ENCODE measurements at places on chromosomes 5 and 9. TPM values are rescaled to one million over a fixed set of nuclear protein-coding genes. Genes with fewer than 3 reads are reported as not detected.

- no peak for DNase-seq
Measured at GRCh38 chr9:89234205-89235067, 55.8 kb upstream of the SHC3 start.

- no peak for DNase-seq
Measured at GRCh38 chr5:60673334-60673733, 26.6 kb downstream of the DEPDC1B start.

DNA sequence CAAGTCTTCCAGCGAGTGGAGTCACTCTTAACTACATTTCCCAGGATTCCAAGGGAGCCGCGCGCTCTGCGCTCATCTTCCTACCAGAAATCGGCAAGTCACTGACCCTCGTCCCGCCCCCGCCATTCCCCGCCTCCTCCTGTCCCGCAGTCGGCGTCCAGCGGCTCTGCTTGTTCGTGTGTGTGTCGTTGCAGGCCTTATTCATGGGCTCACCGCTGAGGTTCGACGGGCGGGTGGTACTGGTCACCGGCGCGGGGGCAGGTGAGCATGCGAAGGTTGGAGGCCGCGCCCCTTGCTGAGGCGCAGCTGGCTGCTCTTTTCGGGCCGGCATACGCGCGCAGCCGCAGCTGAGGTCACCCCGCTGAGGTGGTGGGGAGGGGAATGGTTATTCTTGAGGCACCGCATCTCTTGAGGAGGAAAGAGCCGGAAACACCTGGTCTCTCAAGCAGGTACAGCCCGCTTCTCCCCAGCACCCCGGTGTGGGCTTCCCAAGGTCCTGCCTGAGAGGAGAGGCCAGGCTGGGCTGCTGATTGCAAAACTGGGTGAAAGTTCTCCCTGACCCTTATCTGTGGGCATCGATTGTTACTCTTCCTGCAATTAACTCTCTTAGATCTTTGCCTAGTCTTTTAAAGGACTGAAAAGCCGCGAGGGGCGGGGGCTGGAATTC lies at the start of gene HSD17B4:
HSD17B4 (plus strand) TSS at position 125 of the 667 bp plus-strand sequence; CDS start at position 204, 79 bp downstream.
- peak; percentile 83 for DNase-seq

- no peak for DNase-seq
Measured at GRCh38 chr9:33128570-33128969, 38.6 kb downstream of the B4GALT1 start.

- no peak for DNase-seq
Measured at GRCh38 chr5:168006456-168007130, 284.9 kb upstream of the WWC1 start.

GRCh38 chr9:22079873-22080341 lies 70.8 kb upstream of the CDKN2B start:
- DNase-seq, result peak; percentile 22

Gene PCDHGA8
- 0.80 TPM for polyA plus RNA-seq

DNA sequence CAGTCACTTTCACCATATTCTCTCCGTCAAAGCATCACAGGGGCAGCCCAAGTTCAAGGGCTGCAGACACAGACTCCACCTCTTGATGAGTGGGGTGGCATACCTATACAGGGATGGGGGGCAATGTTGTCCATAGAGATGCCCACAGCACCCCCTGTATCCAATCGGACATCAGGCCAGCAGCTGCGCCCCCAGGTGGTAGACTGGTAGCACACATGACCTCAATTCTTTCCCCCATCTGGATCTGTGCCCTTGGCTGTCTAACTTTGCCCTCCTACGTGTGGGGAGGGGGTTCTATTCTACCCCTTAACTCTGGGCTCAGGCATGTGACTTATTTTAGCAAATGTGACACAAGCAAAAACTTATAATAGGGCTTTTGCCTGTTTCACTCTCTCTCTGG lies 84.0 kb upstream of the SLC25A48 start:
- no peak for DNase-seq

DNA sequence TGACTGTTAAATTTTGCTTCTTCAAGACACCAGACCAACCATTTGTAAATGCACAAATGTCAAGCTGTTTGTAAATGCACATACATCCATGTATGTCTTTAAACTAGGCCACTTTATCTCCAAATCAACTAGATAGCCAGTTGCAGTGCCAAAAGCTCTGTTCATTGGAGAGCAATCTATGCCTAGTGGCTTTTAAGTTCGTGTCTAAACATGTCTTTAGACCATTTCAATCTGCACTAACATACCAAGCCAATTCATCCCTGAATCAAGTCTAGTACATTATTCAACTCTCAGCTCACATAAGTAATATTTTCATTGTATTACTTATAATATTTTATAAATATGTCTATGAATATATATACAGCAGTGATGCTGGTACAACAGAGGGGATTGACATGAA lies 985.9 kb downstream of the CDH18 start:
- DNase-seq, result no peak

Gene FOXD4L4
- polyA plus RNA-seq, result not detected
